Activated CD4-positive, alpha-beta memory T cell treated with anti-CD3 and anti-CD28 coated beads for 36 hours (primary cell): ENCODE measurements at places on chromosomes 7 and 10.

DNA sequence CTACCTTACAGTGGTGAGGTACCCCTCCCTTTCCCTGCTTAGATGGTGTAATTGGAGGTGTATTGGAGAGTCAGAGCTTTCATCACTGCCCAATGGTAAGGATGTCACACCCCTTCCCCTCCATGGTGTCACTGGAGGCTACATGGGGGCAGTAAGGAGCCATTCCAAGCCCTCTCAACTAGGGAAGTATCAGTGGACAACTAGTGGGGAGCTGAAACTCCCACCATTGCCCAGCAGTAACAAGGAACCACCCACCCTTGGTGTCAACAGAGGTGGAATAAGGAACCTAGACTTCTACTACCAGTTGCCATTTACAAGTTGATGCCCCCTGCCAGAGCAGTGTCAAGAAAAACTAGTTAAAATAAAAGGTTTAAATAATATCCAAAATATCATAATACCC is 2.8 kb upstream of the HIBADH start:
- no peak for DNase-seq

DNA sequence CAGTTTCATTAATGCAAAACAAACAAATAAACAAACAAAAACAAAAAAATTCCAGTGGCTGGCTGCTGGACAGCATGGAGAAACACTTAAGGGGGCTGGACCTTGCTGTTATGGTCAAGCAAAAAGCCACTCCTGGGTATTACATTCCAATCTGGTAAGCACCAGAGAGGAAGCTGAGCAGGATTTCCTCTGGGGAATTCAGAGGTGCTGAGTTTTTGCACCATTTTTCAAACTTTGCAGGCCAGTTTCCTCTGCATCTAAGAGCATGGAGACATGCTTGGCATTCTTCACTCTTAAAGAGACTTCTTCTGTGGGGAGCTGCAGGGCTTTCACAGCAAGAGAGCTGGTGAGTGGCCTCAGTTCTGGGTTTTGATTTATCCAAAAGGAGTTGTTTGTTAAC is 84.5 kb downstream of the FZD1 start:
- no peak for DNase-seq

DNA sequence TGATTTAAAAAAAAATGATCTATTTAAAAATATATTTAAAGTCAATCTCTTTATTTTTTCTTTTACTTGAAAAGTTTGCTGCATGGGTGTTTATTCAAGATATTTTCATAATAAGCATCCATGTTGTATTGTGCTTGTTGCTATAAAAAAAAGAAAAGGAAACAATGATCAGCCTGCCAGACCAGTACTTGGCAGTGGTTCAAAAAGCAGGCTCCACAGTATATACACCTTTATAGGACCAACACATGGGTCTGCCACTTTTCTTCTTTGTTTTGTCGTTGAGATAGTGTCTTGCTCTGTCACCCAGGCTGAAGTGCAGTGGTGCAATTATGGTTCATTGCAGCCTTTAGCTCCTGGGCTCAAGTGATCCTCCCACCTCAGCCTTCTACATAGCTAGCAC is 228.0 kb downstream of the TWIST1 start:
- DNase-seq = no peak

GRCh38 chr10:123743441-123744223 is 77.5 kb downstream of the GPR26 start:
- DNase-seq = no peak

DNA sequence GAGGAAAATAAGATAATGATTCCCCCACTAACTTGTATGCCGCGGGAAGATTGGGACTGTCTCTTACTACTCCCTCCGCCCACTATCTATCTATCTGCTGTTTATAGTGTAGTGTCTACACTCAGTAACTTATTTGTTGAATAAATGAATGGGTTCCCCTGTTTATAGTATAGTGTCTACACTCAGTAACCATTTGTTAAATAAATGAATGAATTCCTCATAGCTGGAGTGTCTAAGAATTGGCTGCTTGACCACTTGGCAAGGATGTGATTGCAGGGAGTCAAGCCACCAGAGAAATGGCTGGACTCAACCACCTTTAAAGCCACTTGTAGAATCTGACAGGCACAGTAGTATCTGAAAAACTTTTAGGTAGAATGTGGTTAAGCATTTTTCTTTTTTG is 147.1 kb downstream of the TRIL start:
- no peak for DNase-seq

DNA sequence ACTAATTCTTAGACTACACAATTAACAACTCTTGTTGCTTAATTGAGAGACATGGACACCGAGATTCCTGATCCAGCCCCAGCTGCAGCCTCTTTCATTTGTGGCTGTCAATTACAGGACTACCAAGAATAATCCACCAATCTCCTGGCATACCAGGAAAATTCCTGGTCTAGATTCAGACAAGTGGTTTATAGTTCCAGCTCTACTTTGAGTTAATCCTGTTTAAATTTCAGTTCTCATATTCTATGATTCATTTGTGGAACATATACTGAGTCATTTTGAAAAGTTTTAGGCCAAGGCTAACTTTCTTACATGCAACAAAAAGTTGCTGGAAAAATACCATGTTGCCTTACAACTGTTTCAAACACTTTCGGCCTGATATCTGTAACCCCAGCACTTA is 253.5 kb downstream of the MAGI2 start:
- no peak for DNase-seq
